ENCODE measurements at places on chromosomes 3 and 15.
A peak's percentile ranks its signal among the peaks of the same experiment; 100 is the strongest.

DNA sequence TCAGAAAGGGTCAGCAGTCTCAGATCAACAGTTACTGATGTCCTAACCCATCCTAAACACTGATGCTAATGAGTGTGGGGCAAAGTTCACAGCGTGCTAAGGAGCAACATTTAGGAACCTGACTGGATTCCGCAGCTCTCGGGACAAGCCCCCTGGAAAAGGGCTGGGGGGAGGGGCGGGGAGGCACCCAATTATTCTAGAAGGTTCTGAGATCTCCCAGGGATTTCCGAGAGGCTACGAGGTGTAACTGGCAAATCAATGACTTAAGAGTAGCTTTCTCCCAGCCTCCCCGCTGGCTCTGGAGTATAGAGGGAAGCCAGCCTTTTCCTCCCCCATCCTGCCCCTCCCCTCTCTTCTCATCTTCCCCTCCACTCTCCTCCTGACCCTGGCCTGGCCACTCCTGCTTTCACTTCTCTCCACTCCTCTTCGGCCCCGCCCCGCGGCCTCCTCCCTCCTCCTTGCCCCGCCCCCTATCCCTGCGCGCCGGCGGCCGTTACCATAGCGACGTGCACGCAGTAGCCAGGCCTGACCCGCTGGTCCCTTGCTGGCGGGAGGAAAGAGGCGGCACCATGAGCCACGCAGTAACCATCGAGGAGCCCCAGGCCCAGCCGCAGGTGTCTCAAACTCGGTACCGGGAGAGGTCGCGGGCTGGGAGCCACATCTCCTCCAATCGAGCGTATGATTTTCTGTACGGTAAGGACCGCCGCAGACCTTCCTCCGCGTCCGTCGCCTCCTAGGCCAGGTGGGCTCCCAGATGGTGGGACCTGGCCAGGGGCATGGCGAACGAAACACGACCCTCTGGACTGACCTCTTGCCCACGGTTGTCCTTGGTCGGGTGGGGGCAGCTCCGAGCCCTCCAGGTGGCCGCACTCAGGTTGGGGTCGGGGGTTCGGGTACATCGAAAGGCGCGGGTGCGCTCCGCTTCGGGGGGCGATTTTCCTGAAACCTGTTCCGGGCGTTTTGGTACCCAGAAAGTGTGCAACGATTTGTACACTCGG lies at the start of gene CFAP91:
TSS of gene CFAP91 (plus strand) at position 493 of the 998 bp plus-strand sequence. CDS start at position 570, 77 bp downstream.
- DNase-seq: peak; percentile 64

- DNase-seq: no peak
Observed at GRCh38 chr3:97763586-97764406, 762 bp upstream of the ARL6 start.

DNA sequence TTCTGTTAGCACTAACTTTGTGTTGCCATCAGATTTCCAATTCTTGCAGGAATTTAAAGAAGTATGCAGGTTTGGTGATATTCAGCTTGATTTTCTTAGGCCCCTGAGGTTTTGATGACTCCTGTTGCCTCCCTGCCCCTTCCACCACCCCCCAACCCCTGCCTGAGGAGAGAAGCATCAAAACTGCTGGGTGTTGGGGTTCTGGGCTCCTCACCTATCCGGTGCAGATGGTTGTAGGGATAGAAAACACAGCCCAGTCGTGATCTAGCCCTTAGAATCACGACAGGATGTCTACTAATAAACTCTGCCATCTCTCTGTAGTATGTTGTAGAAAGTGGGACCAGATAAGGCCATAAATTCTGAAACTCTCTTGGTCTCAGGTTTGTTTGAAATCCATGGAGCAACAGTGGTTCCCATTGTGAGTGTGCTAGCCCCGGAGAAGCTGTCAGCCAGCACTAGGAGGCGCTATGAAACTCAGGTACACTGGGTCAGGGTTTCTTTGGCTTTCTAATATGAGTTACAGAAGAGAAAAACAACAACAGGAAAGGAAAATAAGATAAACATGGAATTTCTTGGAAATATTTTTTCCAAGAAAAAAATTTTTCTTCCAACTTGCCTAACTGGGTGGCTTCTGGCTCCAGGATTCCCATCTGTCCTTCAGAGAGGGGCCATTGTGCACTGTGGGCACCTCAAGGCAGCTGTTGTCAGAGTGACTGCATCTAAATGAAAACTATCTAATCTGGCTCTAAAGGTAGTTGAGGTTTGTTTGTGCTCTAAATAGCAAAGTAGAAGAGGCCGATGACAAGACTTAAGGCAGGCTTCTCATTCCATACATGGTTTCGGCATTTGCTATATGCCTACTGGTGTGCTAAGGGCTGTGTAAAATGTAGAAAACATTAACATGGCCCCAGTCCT lies 8.7 kb downstream of the SRP14 start:
- no peak for DNase-seq

- DNase-seq: no peak
Observed at GRCh38 chr3:193021506-193022010, 103.9 kb upstream of the MB21D2 start.

DNA sequence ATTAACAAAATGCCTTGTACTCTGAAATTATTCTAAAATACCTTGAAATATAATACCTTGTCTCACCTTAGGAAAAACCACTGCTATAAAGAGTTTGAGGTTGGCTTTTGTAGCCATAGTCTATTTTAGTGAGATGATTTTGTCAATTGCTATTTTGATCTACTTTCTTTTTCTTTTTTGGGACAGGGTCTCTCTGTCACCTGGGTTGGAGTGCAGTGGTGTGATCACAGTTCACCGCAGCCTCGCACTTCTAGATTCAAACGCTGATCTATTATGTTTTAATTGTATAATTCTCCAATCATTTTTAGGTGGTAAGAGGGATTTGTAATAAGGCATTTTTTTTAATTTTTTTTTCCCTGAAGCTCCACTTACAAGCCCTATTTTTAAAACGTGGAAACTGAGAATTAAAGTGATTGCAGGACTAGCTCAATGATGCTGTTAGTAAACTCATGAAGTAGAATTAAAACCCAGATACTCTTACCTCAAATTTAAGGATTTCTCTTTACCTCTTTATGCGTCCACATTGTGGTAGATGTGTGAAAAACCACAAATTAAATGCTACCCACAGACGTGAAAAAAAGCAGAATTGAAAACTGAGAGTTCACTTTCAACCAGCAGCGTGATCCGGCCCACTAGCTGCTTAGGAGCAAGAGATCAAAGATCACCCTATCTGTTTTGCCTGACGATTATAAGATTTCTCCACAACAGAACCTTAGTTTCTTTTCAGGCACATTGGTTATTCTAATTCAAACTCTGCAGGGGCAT lies 384.2 kb downstream of the CGGBP1 start:
- no peak for DNase-seq

GRCh38 chr3:132255041-132255745 lies 62.0 kb upstream of the ACP3 start:
- DNase-seq: peak; percentile 11

GRCh38 chr3:181487236-181487978 lies 224.3 kb upstream of the SOX2 start:
- no peak for DNase-seq

GRCh38 chr3:100053951-100054620 lies 60.2 kb downstream of the FILIP1L start:
- no peak for DNase-seq

- no peak for DNase-seq
Observed at GRCh38 chr15:89490081-89490813, 6.1 kb downstream of the RHCG start.

GRCh38 chr3:10445561-10446175 lies 59.7 kb downstream of the ATP2B2 start:
- DNase-seq: no peak

DNA sequence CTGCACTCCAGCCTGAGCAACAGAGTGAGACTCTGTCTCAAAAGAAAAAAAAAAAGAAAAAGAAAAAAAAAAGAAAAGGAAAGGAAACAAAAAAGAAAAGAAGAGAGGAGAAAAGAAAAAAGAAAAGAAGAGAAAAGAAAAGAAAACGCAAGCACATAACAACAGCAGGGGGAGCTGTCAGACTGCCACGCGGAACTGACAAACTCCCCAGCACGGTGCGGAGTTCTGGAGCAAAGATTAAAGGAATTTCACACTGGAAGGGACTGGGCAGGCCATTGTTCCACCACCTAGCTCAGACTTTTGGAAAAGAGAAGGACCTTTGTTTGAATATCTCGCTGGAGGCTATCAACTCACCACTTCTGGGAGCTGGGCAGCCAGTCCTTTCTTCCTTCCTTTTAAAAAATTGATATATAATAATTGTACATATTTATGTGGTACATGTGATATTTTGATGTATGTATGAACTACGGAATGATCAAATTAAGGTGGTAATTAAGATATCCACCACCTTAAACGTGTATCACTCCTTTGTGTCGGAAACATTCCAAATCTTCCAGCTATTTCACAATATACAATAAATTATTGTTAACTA lies 40.5 kb downstream of the DPPA2 start:
- peak; percentile 33 for DNase-seq

DNA sequence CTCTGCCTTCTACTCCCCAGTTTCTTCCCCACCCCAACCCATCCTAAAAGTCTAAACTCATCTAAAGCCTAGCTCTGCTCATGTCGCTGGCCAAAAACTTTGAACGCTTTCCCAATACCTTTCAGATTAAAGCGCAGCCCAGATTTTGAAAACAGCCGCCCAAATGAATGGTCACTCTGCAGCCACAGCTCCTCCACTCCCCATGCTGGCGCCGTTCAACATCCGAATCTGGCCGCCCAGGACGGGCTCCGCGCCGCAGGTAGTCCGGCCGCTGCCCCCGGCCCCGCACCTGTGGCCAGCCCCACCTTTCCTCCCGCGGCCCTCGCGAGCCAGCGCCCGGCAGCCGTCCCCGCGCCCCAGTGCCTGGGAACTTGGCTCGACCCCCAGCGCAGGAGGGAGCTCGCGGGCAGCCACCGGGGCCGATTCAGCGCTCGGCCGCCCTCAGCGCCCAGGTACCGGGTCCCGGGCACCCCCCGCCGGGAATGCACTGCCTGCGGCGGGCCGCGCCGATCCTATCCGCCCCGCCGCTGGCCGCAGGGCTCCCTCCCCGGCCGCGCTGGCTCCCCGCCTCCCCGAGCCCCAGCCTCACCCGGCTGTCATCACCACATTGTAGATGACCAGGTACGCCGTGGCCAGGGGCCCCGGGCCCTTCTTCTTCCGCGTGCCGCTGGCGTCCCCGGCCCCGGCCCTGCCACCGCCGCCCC lies 417 bp downstream of the HACD2 start:
- DNase-seq: no peak

GRCh38 chr15:39680868-39681267 lies 100.0 kb downstream of the THBS1 start:
- no peak for DNase-seq

DNA sequence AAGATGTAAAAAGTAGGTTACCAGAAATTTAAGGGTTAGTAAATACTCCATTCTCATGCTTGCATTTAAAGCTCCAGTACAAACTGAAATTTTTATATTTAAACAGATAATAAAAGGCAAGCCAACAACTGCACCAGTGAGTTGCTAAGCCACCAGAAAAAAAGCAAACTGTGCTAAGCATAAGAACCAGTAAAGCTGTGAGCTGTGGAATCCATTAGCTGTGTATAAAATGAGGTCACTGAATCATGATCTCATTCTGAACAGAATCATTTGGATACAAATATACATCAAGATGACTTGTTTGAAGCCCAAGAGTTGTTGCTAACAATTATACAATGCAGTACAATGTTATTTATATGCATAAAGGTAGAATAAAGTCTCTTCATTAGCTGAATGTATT lies 1312.2 kb downstream of the SI start:
- no peak for DNase-seq

DNA sequence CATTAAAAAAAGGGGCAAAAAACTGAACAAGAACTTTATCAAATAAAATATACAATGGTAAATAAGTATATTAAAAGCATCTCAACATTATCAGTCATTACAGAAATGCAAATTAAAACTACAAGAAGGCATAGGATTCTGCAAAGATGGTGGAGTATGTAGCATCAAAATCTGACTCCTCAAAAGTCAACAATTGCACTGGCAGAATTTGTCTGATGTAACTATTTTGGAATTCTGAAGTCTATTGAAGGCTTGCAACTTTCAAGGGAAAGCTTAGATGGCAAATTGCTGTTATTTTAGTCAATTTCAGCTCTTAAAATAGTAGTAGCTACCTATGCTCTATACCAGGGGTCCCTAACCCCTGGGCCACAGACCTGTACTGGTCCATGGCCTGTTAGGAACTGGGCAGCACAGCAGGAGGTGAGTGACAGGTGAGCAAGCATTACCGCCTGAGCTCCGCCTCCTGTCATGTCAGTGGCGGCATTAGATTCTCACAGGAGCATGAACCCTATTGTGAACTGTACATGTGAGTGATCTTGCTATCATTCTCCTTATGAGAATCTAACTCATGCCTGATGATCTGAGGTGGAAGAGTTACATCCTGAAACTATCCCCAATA lies 107.6 kb downstream of the TGFBR2 start:
- DNase-seq: no peak

- no peak for DNase-seq
Observed at GRCh38 chr3:171242170-171242569, 215.7 kb upstream of the SLC2A2 start.
